ENCODE measurements at places on chromosomes 4 and X.
A peak's percentile ranks its signal among the peaks of the same experiment; 100 is the strongest.

GRCh38 chr4:107153228-107153627 is 117.1 kb upstream of the DKK2 start:
- peak; percentile 11 for DNase-seq

DNA sequence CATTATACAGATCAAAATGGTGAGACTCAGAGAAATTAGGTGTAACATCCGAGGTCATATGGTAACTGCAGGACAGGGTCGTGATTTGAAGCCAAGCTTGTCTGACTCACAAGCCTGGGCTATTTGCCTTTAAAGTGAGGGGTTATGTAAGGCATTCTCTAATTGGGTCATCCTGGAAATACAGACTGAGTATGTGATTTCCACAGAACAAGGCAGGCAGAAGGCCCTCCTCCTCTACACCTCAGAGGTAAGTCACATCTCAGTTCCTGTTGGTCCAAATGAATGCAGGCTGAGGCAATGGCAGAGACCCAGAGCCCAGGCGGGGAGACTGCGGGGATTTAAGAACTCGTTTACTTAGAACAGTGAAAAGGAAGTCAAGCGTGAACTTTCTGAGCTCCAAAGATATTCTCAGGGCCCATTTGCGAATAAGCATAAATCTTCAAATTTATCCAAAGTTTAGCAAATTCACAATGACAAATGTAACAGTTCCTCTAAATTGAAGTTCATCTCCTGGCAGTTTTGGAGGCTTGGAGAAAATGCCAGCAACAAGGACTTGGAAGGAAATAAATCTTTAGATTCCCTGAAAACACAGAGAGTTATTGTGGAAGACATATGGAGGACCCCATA is 153.3 kb downstream of the LDB2 start:
- no peak for DNase-seq

- DNase-seq: no peak
Measured at GRCh38 chrX:68842351-68842750, 13.5 kb downstream of the EFNB1 start.

GRCh38 chr4:32147446-32148085 is 1427.4 kb downstream of the PCDH7 start:
- no peak for DNase-seq

GRCh38 chr4:53459548-53459947 is 82.1 kb downstream of the FIP1L1 start:
- DNase-seq: peak; percentile 80

Data from HepG2 (cell line).